ENCODE measurements at places on chromosomes 4 and X.
A peak's percentile ranks its signal among the peaks of the same experiment; 100 is the strongest.

GRCh38 chr4:5711479-5712184, 631 bp downstream of the EVC start:
- peak; percentile 30 for DNase-seq

DNA sequence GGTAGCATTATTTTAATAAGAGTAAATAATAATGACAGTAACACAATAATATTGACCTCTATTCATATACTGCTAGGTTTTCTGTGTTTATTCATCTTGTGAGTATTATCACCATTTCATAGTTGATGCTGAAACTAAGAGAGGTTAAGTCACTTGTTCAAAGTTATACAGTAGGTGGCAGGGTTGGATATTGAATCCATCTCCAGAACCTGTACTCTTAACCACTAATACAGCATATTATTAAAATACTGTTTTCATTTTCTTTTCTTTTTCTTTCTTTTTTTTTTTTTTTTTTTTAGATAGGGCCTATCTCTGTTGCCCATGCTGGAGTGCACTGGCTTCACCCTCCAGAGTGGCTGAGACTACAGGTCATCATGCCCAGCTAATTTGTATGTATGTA, 7.1 kb upstream of the ELF2 start:
- DNase-seq, result peak; percentile 34

- no peak for DNase-seq
Observed at GRCh38 chr4:40800064-40800463, 50.3 kb downstream of the NSUN7 start.

GRCh38 chrX:119009071-119009470, 34.7 kb downstream of the LONRF3 start:
- DNase-seq, result no peak

DNA sequence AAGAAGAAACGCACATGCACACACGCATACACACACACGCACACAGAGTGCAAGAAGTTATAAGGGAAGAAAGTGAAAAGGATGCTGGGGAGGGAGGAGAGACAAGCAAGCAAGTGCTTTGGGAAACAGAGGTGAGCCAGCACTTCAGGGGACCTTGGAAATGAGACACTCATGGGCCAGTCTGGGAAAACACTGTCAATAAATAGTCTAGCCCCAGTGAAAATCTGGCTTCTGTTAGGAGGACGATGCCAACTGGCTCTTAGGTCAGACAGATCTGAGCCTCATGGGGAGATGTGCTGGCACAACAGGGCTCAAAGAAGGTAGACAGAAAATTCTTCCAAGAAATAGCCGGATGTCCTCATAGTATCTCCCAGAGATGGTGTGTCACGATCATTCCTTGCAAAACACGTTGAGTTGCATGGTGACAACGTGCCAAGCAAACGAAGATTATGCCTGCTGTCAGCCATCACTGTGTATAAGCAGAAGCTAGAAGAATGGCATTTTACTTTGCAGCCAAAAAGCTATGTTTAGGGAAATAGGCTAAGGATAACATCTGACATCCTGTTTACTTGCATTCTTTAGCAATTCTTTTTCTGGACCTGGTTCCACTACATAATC, 557 bp upstream of the ARHGEF6 start:
- DNase-seq, result no peak

DNA sequence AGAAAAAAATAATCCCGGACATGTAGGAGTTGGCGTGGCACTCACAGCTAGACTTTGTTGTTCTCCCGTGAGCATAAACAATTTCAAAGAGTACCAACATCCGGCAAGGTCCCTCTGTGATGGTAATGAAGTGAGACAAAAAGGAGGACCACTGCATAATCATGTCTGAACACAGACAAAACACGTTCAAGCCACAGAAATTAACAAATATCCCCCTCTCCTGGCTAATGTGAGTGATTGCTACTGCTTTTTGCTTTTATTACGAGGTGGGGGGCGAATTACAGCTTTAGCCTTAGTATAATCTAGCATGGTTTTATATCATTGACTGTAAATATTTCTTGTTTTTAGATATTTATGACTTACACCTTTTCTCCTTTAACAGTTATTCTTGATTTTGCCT, 118.5 kb downstream of the PLS3 start:
- DNase-seq, result peak; percentile 34

GRCh38 chr4:27414887-27415731, 554.5 kb downstream of the STIM2 start:
- no peak for DNase-seq

GRCh38 chrX:3178329-3178728, 137.1 kb downstream of the ARSF start:
- no peak for DNase-seq

DNA sequence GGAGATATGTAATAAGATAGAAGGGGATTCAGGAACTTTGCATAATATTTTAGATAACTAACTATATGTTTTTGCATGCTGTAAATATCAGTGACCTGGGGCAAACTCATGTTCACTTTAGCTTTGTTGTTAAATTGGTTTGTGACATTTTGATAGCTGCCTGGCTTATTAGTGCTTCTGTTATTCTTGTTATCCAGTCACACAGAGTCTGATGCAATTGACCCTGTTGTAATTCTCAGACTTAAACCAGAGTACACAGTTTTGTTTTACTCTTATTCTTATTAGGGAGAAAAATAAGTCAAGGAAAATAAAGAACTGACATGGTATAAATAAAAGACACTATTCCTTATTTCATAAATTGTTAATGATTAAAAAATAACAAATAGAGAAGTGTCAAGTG, 516.7 kb upstream of the SLIT2 start:
- no peak for DNase-seq

GRCh38 chrX:150478496-150479492, 89.6 kb upstream of the MTM1 start:
- no peak for DNase-seq

DNA sequence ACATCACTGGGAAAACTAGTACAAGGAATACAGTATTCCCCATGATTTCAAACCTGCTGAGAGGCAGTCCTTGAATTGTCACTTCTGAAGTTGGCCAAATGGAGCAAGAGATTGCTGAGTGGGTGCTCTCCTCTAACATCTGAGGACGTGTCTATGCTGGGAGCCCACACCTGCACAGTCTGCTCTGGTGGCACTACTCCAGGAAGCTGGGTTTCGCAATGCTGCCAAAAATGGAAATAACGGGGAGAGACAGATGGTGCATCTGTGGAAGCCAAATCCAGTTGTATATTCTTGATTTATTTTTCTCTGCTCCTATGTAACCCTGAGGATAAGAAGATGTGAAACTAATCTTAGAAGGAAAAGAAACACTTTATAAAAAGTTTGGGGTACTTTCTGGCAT, 240.1 kb upstream of the CTSO start:
- DNase-seq, result no peak

- DNase-seq, result no peak
Observed at GRCh38 chr4:128907981-128908380, 98.5 kb downstream of the JADE1 start.

GRCh38 chr4:10160281-10160856, 43.8 kb upstream of the WDR1 start:
- DNase-seq, result no peak

GRCh38 chr4:88659055-88659889, 38.4 kb downstream of the NAP1L5 start:
- peak; percentile 50 for DNase-seq

- DNase-seq, result no peak
Observed at GRCh38 chr4:5472160-5472591, 236.2 kb downstream of the EVC2 start.

GRCh38 chr4:28518561-28519165, 1658.0 kb downstream of the STIM2 start:
- DNase-seq, result no peak

GRCh38 chr4:96698831-96699230, 858.9 kb downstream of the PDHA2 start:
- DNase-seq, result no peak

GRCh38 chr4:169988252-169988651, 37.9 kb downstream of the MFAP3L start:
- no peak for DNase-seq

GRCh38 chrX:5708251-5708650, 520.4 kb downstream of the NLGN4X start:
- DNase-seq, result no peak

- DNase-seq, result no peak
Observed at GRCh38 chrX:121455890-121456289, 408.5 kb downstream of the GLUD2 start.

- no peak for DNase-seq
Observed at GRCh38 chr4:78971776-78972175, 32.5 kb upstream of the PAQR3 start.

- peak; percentile 33 for DNase-seq
Observed at GRCh38 chrX:13750204-13750603, 15.7 kb downstream of the OFD1 start.

All from GM13977 (cell line).